Occipital lobe (tissue), 3 donors: ENCODE measurements at places on chromosomes 4 and X.

GRCh38 chrX:110381216-110381615 is 22.6 kb downstream of the RTL9 start:
- DNase-seq = no peak

- DNase-seq = no peak
These were observed 1.8 kb downstream of the CASP3 start for GRCh38 chr4:184647266-184648053.

DNA sequence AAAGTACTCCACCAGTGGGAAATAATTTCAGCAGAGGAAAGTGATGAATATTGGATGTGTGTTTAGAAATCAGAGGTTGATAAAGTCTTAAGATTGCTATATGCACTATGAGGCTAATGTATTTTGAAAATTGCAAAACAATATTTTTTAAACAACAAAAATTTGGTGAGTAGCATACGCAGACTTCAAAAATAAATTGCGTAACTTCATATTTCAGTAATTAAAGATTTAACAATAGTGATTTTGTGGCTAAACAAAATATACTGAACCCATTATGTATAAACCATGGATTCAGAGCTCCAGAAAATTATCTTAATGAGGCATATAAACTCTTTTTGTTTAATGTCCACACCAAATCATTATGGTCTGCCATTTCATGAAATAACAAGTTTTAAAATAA is 3.3 kb upstream of the TAPT1 start:
- DNase-seq = no peak

DNA sequence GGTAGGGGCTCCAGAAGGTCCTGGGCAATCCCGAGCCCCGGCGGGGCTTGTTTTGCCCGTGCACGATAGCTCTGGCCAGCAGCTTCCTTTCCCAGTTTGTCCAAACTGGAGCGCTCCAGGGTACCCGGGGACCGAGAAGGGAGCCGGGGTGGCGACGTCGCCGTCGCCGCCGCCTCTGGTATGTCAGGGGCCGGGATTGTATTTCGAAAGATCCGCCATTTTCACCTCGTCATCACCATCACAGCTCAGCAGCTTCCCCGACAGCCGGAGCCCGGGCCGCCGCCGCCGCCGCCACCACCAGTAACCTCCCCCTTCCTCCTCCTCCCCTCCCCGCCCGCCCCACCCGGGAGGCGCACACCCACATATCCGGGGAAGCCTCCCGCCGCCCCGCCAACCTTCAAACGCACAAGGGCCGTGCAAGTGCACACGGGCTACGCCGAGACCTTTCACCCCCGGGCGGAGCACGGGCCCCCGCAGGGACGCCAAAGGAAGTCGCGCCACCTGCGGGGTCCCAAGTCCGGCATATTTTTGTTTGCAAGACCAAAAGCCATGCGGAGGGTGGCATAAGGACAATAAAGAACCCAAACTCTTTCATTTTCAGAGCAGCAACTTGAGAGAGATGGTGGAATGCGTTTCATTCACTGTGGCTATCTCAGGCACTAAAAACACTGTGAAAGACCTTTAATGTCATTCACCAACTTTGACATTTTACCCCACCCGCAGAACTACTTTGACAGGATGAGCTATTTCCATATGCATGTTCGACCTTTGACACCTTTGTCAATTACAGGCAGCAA is at the start of gene LIN54:
LIN54 (minus strand) TSS at position 302 of the 797 bp plus-strand sequence. CDS start 25,979 bp downstream, outside the sequence.
- DNase-seq = peak; percentile 68

- DNase-seq = no peak
These were observed 58.1 kb downstream of the ADGRG2 start for GRCh38 chrX:19064175-19064574.

GRCh38 chrX:13376857-13377549 is 57.1 kb upstream of the ATXN3L start:
- no peak for DNase-seq

DNA sequence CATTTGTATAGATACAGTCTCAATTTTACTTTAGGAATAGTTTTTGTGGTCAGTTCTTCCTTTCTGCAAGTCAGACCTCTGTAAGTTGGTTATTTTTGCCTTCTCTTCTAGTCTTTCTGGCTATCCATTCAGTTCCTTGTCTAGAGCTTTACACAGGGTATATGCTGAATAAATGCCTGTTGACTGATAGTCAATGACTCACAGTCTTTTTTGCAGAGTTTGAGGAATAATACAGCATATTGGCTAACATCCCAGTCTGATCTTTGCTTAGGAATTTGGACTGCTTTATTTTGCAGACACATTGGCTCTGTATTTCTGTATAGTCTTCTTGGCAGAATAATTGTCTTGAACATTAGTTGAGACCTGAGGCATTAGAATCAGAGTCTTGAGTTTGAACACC is 132.4 kb downstream of the MAGEC1 start:
- DNase-seq = no peak
